ENCODE measurements at places on chromosomes 13 and 19.

DNA sequence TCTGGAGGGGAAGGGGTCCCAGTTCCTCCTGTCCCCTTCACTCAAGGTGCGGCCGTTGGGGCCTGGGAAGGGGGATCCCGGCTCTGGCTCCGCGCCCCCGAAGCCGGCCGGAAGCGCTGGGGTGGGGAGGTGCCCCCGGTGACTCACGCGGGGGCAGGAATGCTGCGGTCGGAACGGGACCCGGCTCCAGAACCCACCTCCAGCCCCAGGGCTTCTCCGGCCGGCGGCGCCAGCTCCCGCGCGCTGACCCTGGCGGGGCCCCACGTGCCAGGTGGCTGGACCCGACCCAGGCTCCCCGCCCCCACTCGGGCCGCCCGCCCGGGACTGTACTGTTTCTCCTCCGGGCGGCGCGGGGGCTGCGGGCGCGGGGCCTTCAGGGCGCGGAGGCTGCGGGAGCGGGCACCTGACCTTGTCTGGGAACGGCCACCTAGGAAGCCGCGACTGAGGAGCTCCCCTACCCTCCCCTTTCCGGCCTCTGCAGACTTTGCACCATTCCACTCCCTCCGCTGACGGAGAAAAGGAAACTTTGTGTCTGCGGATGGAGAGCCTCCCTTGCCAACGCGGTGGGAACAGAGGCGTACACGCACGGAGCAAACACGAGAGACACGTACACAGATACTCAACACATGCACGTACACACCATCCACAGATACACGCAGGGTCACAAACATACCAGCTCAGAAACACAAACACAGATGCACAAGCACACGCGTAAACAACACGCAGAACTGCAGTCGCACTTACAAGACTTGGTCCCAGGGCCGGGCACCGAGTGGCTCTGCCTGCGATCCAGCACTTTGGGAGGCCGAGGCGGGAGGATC, 7.2 kb downstream of the AXL start:
- no peak for DNase-seq

DNA sequence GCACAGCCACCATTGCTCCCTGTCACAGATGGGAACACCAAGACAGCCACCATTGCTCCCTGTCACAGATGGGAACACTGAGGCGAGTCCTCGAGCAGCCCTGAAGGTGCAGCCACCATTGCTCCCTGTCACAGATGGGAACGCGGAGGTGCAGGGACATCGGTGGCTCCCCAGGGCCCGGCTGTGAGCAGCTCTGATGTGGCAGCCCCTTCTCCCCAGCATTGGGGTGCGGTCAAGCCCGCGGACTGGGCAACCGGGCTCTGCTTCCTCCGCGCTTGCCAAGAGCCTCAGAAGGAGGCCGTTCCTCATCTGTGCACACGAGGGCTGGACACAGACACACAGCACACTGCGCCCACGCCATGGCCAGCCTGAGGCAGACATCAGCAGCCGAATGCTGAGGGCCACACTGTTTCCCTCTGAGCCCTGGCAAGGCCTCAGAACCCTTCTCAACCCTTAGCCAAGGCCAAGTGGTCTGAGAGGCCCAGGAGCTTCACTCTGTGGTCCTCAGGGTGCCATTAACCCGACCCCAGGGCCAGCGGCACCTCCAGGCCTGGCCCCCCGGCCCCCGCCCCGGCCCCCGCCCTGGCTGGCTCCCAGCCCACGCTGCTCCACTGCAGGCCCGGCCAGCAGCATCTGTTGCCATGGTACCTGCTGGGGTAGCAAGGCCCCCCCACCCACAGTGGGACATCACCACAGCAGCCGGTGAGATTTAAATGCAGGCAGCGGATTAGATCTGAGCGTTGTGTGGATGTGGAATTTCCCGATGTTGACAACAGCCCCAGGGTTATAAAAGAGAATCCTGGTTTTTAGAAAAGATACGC, 18.4 kb downstream of the C2CD4C start:
- no peak for DNase-seq

DNA sequence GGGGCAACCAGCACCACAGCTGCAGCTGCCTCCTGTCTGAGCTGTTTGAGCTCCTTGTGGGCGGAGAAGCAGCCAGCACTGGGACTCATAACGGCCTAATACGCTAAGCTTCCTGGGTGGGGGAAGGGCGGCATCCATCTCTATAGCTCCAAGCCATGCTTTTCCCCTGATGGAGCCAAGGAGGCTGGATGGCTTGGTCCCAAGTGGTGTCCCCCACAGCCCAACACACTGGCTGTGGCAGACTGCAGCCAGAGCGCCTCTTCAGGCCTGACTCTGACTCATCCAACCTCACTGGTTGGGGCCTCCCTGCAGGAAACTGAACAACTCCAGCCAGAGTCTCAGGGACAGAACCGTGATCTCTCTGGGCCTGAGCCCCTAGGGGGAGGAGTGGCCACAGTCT, 537.3 kb downstream of the SUCLA2 start:
- DNase-seq, result no peak

DNA sequence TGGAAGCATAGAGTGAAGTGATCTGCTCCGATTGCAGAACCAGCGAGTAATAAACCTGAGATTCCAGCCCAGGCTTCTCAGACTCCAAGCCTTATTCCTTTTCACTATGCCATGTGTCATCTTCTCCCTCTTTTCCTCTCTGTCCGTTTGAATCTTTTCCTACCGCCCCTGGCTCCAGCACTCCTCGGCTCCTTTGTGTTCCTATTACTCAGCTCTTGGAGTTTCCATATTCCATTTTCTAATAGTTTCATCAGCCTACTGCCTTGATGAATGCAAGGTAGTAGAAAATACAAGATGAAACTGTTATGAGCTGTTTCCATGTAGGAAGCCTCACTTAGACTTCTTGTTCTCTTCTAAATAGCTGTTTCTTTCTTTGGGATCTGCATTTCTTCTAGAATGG, 138.6 kb downstream of the MYO16 start:
- no peak for DNase-seq

GRCh38 chr19:1947651-1948209, 6.8 kb downstream of the CSNK1G2 start:
- no peak for DNase-seq

DNA sequence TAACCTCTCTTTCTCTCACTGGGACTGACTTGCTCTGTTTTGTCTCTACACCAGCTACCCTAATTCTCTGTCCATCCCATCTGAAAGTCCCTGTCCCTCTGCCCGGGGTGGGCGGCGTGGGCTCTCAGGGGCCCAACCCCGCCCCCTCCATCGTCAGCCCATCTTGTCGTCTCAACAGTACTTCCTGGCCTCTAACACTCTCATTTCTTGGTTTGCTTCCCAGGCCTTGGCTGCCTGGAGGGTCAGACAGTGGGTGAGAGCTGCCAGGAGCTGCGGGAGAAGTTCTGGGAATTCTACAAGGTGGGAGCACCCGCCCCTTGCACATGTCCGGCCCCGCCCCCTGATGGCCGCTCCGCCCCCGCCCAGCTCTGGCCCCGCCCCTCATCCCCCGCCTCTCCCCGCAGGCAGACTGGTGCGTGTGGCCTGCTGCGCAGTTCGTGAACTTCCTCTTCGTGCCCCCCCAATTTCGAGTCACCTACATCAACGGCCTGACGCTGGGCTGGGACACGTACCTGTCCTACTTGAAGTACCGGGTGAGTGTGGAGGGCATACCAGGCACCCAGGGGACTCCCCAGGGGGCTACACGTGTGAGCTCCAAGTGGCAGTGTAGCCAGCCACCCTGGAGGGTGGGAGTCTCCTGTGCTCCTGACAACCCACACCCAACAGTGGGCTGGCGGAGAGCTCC, 1.7 kb downstream of the MPV17L2 start:
- no peak for DNase-seq

DNA sequence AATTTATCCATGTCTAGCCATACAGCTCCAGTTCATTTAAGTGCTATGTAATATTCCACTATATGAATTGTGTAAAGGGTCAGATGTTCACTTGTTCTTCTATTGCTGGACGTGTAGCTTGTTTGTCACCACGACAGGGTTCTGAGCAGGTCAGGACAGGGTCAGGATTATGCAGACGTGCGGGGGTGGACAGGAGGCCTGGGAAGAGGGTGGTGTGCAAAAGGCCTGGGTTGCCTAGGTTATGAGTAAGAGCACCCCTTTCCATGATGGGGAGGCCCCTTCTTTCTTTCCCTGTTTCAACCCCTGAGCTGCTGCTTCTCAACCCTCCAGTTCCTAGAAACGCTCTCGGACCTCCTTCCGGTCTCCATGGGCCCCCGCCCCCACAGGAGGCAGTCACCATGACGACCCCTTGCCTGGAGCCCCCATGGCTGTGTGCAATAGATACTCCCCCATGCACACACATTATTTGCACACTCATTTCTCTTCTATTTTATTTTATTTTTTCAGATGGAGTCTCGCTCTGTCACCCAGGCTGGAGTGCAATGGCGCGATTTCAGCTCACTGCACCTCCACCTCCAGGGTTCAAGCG, 2.0 kb downstream of the EXOC3L2 start:
- DNase-seq, result no peak
